Activated CD4-positive, CD25-positive, alpha-beta regulatory T cell treated with anti-CD3 and anti-CD28 coated beads, Interleukin-2, amount 50 U/mL, for 16 hours (primary cell): ENCODE measurements at places on chromosomes 1 and 21.

DNA sequence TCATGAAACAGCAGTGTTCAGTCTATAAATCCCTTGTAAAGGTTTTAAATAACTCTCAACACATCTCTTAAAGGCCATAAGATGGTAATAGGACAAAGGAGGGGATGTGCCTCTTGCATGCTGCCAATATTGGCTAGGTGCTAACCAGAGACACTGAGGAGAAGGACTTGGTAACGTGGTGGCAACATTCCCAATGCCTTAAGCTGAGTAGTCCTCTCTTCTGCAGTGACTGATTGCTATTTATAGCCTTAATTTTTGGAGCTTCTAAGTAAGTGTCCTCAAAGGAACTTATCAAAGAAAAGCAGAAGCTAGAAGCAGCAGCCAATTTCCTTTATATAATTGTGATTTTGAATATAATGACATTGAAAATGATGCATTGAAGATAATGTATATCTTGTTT, 63.0 kb downstream of the DPT start:
- no peak for DNase-seq

- no peak for DNase-seq
These were observed 33.8 kb downstream of the THAP3 start for GRCh38 chr1:6658359-6659060.

GRCh38 chr21:37032293-37032692, 25.8 kb downstream of the RIPPLY3 start:
- DNase-seq, result no peak

- DNase-seq, result no peak
These were observed 70.0 kb upstream of the NFIA start for GRCh38 chr1:61012341-61012761.

DNA sequence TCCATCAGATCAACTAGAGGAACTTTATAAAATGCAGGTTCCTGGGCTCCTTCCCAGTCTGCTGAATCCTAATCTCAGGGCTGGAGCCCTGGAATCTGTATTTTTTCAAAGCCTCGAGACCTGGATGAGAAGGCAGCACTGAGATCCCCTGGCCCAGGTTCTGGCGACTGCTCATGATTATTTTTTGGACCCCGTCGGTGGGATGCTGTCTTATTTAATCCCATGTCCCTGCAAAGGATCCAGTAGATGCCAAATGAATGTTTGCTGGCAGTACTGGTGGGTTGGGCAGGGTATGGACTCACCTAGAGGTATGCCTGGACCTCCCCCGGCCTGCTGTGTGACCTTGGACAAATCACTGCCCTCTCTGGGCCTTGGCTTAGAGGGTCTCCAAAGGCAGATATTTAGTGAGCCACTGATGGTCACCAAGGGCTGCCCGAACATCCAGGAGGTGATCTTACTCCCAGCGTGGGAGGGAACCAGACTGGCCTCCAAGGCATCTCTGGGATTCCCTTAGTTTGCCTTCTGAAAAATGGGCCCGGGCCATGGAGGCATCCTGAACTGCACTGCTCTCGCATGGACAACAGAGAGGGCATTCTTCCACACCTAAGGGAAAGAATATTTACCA, 91.6 kb upstream of the RUNX3 start:
- no peak for DNase-seq

- no peak for DNase-seq
These were observed 9.9 kb upstream of the NCF2 start for GRCh38 chr1:183600136-183600535.
